GM10248 (cell line): ENCODE measurements at places on chromosomes 13 and 19.
A peak's percentile ranks its signal among the peaks of the same experiment; 100 is the strongest.

DNA sequence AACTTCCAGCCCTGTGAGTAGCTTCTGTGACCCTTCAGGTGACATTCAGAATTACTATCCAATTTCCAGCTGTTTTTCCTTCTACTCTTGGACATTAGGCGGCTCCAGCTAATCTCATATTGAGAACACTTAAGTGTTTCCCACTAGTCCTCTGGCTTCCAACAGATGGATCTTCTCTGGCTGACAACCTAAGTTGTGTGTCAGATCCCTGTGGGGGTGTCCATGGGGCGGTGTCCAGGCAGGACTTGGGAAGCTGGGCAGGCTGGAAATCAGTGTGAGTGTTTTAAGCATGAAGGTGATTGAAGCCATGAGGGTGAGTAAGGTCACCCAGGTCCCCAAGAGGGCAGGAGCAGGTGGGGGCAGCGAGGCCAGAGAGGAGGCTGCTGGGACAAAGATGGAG lies 10.1 kb downstream of the CNOT3 start:
- DNase-seq = no peak

- no peak for DNase-seq
Measured at GRCh38 chr19:12628040-12629022, 17.6 kb downstream of the ZNF791 start.

- DNase-seq = no peak
Measured at GRCh38 chr19:15976836-15977689, 28.3 kb downstream of the OR10H4 start.

DNA sequence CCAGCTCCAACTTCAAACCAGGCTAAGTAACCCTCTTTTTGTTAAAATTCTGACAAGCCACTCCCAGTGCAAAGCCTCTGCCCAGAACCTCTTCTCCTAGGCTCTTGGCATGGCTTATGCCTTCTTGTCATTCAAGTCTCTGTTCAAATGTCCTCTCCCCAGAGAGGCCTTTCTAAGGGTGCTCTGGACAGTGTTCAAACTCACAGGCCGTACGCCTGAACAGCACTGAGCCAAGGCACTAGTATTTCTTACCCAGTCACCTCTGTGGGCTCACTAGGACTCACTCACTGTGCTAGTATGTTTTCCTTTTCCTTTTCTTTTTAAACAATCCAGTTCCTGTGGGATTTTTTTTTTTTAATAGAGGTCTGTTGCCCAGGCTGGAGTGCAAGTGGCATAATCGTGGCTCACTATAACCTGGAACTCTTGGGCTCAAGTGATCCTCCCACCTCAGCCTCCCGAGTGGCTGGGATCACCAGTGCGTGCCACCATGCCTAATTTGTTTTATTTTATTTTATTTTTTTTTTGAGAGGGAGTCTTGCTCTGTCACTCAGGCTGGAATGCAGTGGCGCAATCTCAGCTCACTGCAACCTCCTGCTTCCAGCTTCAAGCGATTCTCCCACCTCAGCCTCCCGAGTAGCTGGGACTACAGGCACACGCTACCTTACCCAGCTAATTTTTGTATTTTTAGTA lies 2.3 kb upstream of the ASF1B start:
- DNase-seq = no peak

DNA sequence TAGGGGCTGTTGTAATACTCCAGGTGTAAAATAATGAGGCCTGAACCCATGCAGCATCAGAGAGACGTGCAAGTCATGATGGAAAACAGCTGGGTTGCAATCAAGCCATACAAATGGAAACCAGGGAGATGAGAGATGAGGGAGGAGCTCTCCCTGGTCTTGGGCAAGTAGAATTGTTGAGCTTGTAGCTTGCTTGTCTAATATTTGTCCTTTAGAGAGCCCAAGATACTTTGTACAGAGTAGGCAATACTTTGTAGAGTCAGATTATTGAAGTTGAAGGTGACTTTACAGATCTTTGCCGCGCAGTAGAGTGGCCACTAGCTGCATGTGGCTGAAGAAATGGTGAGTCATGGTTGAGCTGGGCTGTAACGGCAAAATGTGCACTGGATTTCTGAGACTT lies 8.3 kb downstream of the ATP8A2 start:
- no peak for DNase-seq

GRCh38 chr19:926589-927350 lies 935 bp downstream of the ARID3A start:
- DNase-seq = peak; percentile 75

- DNase-seq = peak; percentile 93
Measured at GRCh38 chr19:35124098-35125060, 8.8 kb downstream of the FXYD3 start.

DNA sequence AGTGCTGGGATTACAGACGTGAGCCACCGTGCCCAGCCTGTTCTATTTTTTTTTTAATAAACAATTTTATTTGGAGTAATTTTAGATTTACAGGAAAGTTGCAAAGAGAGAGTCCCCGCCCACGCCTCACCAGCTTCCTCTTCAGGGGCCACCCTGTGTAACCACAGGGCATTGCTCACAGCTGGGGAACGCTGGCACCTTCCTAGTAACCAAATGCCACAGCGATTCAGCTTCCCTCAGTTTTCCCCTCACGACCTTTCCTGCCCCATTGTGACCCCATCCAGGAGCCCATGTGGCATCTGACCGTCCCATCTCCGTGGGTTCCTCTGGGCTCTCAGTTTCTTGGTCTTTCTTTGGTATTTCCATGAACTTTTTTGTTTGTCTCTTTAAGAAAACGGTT lies 83.9 kb downstream of the GNG7 start:
- DNase-seq = no peak

DNA sequence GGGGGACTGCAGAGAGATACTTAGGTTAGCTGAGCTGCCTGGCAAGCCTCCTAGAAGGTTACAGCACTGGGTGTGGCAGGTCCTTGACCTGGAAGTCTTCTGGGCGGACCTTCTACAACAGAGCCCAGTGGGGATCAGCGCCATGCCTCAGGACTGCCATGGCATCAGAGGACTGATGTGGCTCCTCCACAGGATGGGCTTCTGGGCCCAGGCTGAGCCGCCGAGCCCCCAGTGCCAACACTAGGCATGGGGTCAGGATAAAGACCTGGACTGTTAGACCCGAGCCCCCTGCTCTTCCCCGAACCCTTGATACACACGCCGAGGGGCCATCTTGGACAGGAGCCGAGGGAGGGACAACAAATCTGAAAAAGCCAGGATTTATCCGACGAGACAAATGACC lies 64.0 kb upstream of the SOX21 start:
- DNase-seq = no peak

DNA sequence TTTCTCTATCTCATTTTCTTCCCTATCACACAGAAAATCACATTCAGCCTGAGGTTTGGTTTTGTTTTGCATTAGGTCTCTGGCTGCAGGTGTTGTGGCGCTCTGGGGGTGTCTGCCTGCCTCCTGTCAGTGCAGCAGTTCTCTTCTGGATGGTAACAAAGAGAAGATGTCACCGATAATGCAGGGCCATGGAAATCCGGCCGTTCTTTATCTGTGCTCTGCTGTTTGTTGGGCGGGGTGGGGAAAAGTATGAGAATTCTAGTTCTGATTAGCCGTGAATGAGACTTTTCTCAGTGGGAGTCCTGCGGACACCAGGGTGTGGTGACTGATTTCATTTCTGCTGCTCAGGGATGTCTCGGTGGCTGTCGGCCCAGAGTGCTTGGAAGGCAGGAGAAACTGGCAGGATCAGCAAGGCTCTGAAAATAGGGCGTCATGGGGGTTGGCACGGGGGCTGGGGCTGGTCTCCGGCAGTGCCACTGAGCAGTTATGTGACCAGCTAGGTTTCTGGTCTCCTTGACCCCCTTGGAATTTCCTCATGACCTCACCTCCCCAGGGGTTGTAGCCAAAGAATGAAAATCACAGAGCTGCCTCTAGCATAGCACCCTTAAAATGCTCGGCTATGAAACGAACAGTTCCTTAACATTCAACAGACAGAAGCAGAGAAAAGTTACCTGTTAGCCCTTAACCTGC lies 5.0 kb downstream of the RNF113B start:
- DNase-seq = no peak

DNA sequence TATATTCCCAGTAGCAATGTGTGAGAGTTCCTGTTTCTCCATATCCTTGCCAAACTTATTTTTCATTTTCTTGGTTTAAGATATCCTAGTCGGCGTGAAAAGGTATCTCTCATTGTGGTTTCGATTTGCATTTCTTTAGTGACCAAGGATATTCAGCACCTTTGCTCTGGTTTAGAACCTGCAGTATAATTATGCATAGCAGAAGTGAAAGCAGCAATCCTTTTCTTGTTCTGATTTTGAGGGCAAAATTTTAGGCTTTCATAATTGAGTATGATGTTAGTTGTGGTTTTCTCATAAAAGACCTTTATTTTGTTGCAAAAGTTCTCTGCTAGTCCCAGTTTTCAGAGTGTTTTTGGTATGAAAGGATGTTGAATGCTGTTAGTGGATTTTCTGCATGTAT lies 491.0 kb downstream of the FGF9 start:
- peak; percentile 26 for DNase-seq
